ENCODE measurements at places on chromosomes 3 and 15.
A peak's percentile ranks its signal among the peaks of the same experiment; 100 is the strongest.

- no peak for DNase-seq
Measured at GRCh38 chr15:89203705-89204273, 17.6 kb downstream of the RLBP1 start.

GRCh38 chr15:94792196-94792595, 560.8 kb downstream of the MCTP2 start:
- no peak for DNase-seq

DNA sequence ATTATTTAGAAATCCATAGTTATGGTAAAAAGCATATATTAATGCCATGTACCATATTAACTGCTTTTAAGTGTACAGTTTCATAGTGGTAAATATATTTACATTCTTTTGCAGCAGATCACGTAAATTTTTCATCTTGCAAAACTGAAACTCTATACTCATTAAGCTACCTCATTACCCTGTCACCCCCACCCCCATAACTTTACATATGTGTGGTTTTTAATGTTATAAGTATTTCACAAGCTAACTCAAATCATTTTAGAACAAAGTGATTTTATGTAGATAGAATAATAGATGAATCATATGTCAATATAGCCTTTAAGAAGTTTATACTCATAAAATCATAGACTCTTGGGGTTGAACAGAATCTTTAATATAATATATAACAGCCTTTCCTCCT, 7.1 kb upstream of the TP63 start:
- DNase-seq: no peak

GRCh38 chr3:71912839-71913495, 128.0 kb upstream of the PROK2 start:
- no peak for DNase-seq

DNA sequence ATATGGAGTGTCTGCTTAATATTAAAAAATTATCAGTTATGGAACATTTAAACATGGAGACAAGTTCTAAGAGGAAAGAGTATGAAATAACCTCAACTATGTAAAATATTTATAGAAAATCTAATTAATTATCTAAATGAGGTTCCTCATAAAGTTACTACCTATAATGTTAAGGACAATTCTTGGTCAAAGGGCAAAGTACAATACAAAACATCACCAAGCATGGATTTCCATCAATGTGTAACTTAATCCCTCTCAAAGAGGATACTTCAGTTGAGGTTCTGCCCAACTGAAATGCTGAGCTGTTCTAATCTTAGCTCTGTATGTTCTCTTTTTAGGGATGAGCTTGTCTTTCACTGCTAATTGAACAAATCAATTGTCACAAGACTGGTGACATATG, 56.0 kb upstream of the CHRM5 start:
- DNase-seq: no peak

DNA sequence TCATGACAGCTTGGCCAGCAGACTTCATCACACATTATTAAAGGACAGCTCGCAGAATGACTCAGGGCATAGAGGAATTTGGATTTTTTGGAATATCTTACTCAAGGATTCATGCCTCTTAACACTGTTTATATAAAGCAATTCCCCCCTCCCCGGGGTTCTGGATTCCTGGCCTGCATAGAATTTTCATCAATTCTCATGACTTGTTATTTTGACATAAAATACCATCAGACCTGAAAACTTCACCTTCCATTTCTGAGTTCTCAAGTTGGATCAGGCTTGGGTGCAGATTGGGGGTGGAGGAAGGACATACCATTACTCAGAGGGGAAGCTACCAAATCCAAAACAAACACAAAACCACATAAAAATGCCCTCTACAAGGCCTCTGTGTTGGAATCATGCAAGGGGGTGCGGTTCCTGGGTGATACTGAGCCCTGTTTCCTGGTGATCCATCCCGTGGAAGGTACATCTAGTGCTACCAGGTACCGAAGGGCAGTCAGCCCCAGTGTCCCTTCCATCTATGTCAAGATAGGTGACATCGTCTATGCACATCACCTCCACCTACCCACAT, 95.3 kb downstream of the DAPK2 start:
- peak; percentile 78 for DNase-seq

DNA sequence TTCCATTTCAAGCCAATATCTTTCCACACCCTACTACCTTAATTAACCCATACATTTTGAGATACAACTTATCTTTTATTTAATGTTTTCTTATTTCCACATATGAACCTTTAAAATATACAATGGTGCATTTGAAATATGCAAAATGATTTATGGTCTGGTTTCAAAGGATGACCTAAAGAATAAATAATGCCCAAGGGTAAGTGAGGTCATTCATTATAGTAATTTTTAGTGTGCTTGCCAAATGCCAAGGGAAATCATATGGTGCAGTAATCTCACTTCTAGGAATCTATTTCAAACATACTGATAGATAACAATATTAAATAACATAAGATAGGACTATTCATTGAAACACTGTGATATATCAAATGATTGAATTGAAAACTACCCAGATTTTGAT, 1055.4 kb downstream of the AGBL1 start:
- no peak for DNase-seq

GRCh38 chr3:50267280-50267913, 1.6 kb upstream of the SEMA3B start:
- DNase-seq: peak; percentile 72

DNA sequence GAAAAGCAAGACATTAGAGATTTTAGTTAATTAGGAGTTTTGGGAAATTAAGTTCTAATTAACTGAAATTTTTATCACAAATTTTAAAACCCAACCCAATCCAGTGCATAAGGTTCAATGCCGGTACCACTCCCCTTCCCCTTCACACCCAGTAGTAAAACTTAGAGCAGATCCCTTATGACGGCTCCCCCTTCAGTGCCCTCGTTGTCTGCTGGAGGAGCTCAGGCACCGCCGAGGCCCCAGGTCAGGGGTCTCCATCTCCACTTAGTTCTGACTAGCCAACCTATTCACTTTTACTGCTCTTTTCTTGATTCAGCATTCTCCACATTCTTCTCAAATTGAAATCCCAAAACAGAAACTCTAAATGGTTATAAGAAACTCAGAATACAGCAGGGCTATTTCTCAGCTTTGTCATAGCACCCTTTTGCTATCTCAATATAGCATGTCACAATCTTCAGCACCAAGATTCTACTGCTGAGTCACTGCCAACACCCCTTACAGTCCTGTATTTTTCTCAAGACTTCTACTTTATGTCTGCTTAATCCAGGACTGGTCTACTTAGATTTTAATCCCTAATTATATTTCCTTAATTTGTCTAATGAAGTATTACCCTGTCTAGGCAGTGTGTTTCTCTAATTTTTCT, 39.8 kb downstream of the TUBGCP4 start:
- no peak for DNase-seq

All from AG20443 (cell line).